ENCODE measurements at places on chromosomes 2 and 18.
A peak's percentile ranks its signal among the peaks of the same experiment; 100 is the strongest.

- DNase-seq = no peak
Observed at GRCh38 chr2:179211355-179211754, 53.3 kb downstream of the SESTD1 start.

DNA sequence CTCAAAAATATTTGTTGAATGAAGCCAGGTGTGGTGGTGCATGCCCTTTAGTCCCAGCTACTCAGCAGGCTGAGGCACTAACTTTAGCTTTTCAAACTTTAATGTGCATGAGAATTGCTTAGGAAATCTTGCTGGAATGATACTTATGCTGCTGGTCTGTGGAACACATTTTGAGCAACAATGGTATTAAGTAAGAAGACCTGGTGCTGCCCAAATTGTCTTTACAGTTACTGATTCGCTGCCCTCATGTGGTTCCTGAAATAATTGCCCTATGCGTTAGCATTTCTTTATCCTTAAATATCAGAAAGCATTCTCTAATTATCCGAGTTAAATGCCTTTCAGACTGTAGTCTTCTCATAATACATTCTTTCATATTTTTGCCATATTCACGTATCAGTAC, 76.0 kb upstream of the SESTD1 start:
- DNase-seq = no peak

GRCh38 chr18:9708057-9708433, at the start of gene RAB31:
Gene RAB31 (plus strand): TSS chr18:9708301. CDS start chr18:9708406, 105 bp downstream.
- DNase-seq = peak; percentile 83

DNA sequence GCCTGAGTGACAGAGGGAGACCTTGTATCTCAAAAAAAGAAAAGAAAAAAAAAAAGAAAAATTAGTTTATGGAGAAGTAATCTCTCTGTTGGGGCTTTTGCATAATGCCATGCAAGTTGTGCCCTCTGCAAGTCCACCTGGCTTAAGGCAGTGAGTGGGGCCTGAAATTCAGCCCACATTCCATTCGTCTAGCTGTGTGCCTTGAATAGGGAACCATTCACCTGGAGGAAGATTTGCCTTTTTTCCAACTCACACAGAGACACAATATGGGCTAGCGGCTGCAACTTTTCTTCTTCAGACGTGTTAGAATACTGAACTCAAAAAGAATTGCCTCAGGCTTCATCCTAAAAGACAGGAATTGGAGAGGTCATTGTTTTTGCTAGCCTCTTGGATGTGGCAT, 160.0 kb upstream of the STON1 start:
- DNase-seq = no peak

DNA sequence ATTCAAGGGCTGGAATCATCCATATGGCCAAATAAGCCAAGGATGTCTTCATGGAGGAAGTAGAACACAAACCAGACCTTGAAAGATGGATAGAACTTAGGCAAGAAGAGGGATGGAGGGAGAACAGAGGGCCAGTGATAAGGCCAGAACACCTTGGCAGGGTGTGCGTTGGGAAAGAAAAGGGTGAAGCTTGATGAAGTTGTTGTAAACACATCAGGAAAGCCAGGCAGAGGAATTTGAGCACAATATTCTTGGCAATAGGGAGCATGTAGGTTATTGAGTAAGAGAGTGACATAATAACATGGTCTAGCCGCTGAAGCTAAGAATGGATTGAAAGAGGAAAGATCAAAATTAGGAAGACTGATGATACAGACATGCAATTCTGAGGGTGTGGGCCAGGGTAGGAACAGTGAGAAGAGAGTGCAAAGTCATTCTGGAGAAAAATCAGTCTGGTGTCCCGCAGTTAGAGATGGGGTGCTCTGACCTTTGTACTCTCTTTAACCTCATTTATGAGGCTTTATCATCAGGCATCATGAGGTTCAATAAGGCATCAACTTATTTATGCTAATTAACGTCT, 41.0 kb downstream of the SLC14A2 start:
- DNase-seq = no peak

DNA sequence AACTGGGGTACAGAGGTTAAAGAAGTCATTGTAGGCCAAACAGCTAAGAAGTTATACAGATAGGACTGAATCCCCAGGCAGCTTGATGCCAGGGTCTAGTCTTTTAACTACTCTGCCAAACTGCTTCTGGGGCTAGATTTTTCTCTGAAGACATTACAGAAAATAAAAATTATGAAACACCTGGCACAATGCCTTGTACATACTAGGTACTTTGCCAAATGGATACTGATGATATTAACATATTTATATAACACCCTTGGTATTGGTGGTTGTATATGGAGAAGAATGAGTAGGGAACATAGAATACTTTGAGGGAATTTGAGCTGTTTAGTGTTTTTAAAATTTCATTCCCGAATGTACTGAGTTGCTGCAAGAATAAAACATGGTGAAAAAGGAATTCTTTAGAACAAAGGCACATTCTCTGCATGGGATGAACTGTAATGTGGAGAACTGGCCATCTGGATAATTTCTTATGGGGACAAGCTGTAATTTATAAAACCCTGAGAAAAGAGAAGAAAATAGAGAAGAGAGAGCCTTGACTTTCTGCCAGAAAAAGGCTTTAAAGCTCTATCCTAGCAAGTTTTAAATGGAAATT, 210.9 kb upstream of the TMEM200C start:
- no peak for DNase-seq

DNA sequence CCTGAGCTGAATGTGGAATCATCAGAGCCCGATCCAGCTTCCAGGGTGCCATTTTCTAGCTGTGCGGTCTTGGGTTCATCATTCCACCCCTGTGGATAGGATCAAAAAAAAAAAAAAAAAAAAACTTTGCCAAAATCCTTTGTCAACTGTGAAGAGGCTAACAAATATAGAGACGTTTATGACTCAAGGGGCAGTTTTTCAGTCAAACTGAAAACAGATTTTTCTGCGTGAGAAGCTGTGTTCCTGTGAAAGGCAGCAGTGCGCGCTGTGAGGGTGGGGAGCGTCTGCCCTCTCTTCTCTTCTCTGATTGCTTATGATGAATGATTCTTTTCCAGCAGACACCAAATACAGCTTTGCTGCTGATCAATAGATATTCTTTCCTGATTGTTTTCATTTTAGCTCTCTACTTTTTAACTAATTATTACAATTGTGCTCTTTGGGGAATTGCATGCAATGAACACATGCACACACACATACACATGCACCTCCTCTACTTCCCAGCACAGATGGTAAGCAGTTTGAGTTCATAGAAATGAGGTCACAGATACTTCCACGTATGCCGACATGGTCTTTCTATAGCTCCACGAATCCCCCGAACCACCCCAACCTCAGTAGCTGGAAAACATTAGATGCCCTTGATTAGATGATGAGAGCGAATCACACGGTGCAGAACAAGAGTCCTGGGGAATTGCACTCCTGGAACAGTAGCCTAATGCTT, 175.4 kb downstream of the NRP2 start:
- DNase-seq = peak; percentile 60

DNA sequence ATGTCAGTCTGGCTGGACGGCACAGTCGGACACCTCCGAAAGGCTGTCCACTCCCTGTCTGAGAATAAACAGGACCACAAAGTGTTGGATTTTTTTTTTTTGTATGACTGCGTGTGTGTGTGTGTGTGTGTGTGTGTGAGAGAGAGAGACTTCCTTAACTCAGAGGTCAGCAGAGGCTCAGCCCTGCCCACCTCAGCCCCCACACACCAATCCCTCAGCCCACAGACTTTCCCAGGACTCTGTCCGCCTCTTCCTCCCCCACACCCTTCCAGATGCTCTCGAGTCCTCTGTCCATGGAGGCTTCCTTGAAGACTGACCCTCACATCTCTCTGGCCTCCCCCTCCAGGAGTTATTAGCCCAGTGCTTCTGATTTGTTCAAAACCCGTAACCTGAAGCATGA, 147.3 kb downstream of the BCL11A start:
- DNase-seq = no peak

DNA sequence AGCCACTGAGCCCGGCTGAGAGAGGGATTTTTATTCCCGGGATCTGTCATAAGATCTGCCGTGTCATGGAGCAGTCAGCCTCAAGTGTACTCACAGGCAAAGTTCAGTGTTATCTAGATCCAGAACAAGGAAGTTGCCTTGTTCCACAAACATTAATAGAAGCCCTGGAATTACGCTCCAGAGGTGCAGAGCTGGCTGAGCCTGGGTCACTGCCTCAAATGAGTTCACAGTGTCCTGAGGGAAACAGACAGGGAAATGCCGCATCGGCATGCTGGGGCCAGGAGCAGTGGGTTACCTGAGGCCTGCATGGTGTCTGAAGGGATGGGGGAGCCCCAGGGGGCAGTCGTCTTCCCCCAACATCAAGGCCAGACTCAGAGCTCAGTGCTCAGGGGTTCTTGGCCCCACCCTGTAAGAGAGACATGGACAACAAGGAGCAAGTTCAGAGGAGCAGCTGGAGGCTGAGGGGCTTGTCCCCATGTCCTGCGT, 42.7 kb upstream of the ODC1 start:
- DNase-seq = no peak

GRCh38 chr2:52036024-52036423, 1004.1 kb upstream of the NRXN1 start:
- DNase-seq = peak; percentile 23

GRCh38 chr2:45822272-45822630, 170.8 kb downstream of the PRKCE start:
- no peak for DNase-seq

DNA sequence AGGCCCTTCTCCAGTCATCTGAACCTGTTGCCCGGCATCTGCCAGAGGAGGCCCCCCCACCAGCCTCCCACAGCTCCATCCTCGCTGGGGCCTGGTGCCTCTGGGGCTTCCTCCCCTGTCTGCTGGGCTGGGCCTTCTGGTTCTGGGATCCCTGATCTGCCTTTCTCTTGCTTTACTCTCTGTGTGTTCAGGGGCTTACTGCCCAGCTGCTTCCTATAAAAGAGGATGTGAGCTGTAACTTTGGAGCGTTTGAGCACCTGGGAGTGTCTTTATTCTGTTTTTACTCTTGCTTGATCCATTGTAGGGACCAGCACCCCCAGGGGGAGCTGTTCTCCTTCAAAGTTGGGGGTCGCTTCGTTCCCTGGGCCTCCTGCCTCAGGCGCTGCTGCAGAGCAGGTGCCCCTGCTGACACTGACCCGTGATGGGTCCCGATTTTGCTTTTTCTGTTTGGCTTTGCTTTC, 23.1 kb upstream of the FAHD2A start:
- no peak for DNase-seq

DNA sequence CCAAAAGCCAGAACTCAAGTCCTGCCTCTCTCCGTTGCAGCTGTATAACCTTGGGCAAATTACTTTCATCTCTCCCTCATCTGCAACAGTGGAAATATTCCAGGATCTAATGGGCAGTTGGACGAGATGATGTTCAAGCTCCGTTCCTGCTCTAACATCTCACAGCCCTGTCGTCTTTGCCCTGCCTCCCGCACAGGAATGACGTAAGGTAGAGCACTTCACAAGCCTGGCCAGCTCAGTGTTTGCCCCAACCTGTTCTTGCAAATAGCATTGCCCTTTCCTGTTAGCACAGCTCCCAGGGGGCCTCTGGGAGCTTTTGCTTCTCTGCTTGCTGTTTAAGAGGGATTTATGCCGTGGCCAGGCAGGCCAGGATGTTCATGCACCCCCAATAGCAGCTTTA, 107.9 kb downstream of the KLHL29 start:
- DNase-seq = no peak

GRCh38 chr2:142153601-142154000, 22.8 kb upstream of the LRP1B start:
- peak; percentile 13 for DNase-seq

- DNase-seq = peak; percentile 73
Observed at GRCh38 chr18:67651438-67651837, 134.9 kb upstream of the DSEL start.

DNA sequence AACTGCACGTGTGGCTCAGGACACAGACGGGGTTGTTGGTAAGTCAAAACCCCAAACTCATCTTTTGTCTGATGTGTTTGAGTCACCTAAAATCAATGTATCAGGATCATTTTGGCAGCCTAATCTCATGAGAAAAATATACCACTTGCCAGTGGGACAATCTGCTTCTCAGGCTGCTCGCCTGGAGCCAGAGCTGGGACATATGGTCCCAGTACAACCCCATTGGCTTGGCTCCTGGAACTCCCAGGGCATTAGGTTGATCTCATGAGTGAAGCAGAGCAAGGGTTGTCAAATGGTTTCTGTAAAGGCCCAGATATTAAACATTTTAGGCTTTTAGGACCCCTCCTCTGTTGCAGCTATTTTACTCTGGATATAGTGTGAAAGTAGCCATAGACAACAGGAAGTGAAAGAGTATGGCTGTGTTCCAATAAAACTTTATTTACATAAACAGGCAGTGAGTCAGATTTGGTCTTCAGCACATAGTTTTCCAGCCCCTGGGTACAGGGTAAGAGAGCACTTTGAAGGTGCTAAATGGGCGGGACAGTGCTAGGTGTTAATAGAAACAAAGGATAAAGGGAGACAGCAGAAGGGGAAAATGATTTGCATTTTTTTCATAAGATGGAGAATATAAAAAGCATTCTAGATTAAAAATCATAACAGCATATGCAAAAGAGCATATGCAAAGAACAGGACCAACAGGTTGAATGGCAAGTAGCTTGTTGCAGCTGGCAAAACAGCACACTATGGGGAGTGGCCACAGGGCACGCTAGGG, 290.8 kb downstream of the KCNS3 start:
- no peak for DNase-seq

DNA sequence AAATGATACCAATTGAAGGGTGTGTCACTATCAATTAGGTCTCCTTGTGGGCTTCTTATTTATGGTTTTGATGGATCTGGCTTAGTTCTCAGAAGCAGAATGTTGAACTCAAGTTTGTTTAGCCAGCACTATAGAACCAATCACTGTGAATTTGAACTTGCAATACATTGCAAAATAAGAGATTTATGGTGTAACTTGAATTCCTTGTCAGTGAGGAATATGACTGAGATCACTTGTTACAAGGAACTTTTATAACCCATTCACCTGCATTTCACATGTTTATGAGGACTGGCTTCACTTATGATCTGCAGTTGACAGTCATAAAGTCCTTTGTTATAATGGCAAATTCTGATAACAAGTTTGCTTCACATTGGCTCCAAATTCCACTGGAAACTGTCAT, 9.8 kb downstream of the GATA6 start:
- no peak for DNase-seq

DNA sequence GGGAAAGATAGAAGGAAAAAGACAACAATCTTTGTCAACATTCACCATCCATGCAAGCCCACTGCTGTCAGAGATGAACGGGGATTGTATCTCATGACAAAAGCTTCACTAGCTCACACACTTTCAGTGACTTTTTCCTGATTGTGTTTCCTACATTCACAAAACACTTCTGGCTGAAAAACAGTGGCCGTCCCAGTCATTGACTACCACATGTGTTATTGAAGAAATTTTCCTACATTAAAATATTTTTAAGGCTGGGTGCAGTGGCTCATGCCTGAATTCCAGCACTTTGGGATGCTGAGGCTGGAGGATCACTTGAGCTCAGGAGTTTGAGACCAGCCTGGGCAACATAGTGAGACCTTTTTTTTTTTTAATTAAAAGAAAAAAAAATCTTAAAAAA, 90.9 kb downstream of the MOGAT1 start:
- DNase-seq = no peak

DNA sequence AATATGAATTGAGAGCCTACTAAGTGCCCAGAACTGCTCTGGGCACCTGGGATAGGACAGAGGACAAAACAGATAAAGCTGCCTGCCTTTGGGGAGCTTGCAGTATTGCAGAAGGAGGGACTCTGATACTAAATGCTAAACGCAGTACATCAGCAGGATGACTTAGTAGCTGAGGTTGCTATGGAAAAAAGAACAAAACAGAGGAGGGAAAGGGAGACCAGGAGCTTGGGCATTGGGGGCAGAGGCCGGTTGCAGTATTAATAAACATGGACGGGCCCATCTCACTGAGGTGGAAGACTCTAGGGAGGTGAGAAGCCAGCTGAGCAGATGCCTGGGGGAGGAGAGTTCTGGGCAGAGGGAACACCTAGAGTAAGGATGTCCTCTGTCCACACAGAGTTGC, 66.1 kb upstream of the SP3 start:
- no peak for DNase-seq
